ENCODE measurements at places on chromosomes 2 and 18.

DNA sequence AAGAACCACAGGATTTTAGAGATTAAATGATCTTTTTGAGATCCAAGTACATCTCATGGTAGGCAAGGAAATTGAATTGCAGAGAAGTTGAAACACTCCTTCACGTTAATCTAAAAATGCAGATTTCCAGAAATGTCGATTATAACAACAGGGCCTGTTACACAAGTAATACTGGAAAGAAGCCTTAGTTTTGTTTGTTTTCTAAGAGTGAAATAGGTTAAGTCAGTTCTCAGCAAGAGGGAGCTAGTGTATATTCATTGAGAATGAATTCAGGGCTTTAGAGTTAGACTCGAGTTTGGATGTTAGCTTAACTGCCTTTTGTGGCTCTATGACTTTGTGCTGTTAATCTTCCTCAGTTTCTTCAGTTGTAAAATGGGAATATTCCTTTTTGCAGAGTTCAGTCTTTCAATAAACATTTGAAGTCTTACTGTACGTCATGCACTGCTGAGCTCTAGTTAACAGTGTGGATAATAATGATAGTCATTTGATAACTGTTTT is 926 bp downstream of the NDUFV2 start:
- peak; percentile 67 for DNase-seq

DNA sequence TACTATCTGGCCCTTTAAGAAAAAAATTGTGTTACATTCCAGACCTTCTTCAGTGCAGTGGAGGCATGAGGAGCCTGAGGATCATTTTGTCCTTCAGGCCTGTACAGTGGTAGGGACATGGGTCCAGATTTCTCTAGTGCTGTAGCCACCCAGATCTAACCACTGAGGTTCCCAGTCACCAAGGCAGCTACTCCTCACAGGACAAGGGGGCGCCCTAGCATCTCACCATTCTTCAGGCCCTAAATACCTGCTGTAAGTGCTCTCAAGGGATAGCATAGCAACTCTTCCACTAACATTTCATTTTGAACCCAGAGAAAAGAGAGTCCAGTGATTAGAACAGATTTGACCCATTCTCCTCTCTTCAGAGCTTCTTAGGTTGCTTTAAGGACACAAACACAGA is 1533.0 kb downstream of the LRP1B start:
- DNase-seq, result no peak

GRCh38 chr2:181371195-181371594 is 86.0 kb upstream of the ITGA4 start:
- DNase-seq, result no peak

- DNase-seq, result no peak
Measured at GRCh38 chr18:10846657-10847407, 302.5 kb downstream of the PIEZO2 start.

DNA sequence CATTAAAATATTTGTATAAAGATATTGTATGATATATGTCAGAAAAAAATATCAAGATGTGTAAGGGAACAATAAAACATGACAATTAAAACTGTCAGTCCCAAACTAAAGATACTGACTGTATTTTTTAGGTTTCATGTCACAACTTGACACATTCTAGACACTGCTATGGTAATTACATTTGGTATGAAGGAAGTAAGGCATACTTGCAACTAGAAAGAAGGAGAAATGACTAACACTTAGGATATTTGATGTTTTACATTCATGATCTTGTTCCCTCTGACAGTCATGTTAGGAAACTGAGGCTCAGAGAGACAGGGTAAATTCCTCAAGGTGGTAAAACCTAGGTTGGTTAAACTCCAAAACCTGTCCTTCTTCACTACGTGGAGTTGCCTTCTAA is 68.3 kb downstream of the TMEFF2 start:
- DNase-seq, result no peak

DNA sequence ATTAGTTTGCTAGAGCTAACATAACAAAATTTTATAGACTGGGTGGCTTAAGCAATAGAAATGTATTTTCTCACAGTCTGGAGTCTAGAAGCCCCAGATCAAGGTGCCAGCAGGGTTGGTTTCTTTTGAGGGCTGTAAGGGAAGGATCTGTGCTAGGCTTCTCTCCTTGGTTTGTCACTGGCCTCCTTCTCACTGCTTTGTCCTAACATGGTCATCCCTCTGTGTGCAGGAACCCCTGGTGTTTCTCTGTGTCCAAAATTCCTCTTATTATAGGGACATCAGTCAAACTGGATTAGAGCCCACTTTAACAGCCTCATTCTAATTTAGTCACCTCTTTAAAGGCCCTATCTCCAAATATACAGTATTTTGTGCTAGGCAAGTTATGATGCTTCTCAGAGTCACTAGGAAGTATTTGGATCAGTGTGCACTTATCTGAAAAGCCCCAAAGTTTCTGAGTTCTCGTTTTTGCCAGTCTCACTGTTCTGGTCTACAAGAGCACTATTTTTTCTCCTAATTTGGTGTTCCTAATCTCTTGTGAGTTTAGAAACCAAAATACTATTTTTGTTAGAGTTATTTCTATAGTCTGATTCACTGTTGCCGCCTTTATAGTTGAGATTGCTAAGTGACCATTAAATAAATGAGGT is 29.0 kb downstream of the ZC3H6 start:
- no peak for DNase-seq

DNA sequence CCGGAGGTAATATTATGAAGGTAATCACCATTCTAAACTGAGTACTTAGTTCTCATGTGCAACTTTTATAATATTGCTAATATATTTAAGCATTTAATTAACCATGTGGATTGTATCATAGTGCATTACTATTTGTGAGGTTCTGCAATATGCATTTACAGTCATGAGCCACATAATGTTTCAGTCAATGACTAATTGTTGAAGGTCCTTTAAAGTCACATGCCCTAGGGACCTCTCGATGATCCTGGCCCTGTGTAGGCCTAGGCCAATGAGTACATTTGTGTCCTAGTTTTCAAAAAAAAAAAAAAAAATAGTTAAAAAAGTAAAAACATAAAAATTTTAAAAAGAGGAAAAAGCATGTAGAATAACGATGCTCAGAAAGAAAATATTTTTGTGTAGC is 298.0 kb downstream of the DSEL start:
- DNase-seq, result no peak
